ENCODE measurements at places on chromosomes 1 and 21.

- DNase-seq: no peak
Measured at GRCh38 chr1:183986941-183987340, 50.6 kb downstream of the COLGALT2 start.

DNA sequence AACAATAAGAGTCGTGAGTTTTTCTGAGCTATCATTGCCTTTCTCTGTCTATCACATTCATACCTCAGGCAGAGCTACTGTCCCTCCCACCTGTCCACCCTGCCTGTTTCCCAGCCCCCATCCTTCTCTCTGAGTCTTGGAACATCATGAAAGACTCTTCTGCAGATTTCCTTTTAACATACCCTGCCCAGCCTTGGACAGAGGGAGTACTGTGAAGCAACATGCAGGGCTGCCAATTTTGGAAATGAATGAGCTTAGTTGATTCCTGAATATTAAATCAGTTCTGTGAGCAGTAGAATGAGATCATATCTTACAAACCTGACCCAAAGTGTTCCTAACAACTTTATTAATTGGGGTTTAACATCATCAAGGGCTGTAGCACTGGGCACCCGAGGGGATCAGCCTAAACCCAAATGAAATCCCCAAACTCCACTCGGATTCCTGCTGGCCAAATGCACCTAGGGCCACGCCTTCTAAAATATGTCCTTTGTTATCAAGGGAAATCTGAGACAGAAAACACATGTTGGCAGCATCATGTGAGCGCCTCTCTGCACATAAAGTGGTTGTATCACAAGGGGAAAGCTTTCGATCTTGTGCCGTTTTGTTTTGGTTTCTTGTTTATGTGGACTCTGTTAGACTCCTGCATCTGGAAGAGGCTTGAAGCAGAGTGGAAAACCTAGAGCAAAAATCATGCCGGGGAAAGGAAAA lies 357.6 kb downstream of the KIF26B start:
- DNase-seq: no peak

DNA sequence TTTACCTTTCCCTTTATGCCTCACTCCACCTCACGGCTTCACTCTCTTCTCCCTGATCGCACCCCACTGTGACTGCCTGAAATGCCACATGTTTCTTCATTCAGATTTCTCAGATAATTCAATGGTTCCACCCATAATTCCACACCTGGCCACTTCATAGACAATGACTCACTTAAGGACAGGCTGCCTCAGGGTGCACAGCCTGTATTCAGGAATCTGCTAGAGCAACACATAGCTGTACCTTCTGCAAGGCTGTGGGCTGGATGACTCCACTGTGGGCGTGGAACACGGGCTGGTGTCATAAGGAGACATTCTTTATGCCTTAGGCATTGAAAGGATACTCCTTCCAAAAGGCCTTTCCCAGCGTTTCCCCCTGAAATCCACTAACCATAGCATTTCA lies 36.1 kb downstream of the L1TD1 start:
- no peak for DNase-seq

- no peak for DNase-seq
Measured at GRCh38 chr1:83996621-83997020, 2.3 kb downstream of the TTLL7 start.

- no peak for DNase-seq
Measured at GRCh38 chr1:79603843-79604242, 597.3 kb upstream of the ADGRL4 start.

- DNase-seq: no peak
Measured at GRCh38 chr1:33319949-33320618, 814 bp downstream of the A3GALT2 start.

DNA sequence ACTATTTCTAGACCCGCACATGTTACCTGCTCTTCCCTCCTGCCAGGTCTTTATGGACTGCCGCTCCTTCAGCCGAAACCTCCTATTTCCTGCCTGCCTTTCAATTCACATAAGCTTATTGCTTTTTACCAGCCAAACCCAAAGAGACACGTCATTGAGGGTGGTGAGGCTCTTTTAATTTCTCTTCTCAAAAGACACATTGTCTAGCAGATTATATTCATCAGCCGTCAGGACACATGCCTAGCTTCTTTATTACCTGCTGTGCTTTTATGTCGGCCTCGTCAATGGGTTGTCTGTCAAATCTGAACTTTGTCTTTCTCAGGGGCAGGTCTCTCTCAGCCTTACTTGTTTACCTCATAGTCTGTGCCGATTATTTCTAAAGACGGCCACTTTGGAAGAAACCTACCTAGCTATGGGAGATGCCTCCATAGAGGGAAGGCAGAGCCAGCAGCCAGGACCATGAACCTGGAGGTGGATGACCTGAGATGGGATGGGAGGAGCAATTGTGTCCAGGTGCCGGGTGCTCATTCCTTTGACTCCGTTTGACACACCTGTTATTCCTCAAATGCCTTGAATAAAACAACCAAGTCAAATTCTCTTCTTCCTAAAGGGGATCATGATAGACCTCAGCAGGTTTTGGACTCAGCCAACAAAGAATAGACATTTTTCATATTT lies 42.0 kb downstream of the ZBTB18 start:
- DNase-seq: no peak

- DNase-seq: no peak
Measured at GRCh38 chr1:107525145-107525544, 384.3 kb downstream of the NTNG1 start.

- no peak for DNase-seq
Measured at GRCh38 chr1:117347907-117348306, 19.3 kb upstream of the MAN1A2 start.

DNA sequence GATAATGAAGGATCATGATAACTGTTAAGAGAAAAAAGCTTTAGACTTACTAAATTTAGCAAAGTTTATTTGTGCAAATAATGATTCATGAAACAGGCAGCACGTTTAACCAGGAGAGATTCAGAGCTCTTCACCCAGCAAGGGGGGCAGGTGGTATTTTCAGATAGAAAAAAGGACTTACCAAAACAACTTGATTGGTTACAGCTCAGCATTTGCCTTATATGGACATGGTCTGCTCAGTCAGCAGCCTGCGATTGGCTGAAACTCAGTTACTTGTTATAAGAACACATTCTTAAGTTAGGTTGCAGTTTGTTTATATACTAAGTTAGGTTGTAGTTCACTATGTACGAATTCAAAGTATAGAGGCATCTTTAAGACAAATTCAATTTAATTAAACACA lies 165.6 kb downstream of the DUSP10 start:
- DNase-seq: no peak

DNA sequence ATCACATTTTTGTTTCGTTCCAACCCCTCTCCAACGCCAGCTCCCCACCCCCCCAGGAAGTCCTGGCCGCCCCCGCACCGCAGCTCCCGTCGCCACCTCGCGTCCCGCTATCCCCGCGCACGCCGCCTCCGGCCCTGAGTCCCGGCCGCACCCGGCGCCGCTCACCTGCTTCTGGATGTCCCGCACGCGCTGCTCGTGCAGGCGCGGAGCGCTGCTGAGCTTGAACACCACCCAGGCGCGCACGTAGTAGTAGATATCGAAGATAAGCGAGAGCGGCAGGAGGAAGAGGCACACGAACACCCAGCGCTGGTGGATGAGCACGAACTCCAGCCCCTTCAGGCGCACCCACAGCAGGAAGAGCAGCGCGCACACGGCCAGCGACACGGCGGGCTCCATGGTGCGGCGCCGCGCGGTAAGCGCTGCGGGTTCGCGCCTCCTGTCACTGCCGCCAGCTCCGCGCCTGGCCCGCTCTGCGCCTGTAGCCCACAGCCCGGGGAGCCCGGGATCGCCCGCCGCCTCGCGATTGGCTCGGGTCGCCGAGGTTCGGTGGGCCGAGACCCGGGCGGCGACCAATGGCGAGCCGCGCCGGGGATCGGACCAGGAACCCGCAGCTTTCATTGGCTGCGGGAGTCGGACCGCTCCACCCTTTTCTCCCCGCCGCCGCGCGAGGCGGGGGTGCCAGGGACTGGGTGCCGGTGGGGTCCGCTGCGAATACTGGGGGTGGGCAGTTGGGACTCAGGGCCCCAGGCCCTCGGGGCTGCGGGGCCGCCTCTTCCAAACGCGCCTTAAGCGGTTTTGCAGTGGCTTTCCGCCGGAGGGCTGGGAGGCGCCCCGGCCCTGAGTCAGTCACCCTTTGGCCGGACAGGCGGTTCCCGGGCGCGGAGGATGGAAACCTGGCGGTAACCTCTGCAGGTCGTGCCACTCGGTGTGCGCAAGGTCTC lies at the start of gene DHCR24:
TSS of gene DHCR24 (minus strand) at position 472 of the 941 bp plus-strand sequence. CDS start at position 396, 76 bp downstream.
- DNase-seq: peak; percentile 90

GRCh38 chr1:65418522-65419185 lies 1.8 kb upstream of the LEPR start:
- no peak for DNase-seq

DNA sequence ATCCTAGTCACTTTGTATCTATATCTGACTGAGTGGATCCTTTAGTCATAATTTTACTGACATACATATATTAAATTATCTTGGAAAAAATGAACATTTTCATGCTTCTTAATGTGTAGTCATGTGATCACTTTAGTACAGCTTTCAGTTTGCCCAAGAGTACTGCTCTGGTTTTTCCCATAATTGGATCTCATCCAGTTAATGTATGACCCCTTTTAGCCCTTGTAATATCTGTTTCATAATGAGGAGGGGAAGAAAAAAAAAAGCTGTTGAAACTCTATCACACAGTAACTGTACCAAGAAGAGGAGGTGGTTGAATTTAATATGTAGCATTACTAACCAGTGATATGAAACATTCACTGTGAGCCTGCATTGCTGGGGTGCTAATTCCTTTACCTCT lies 328.7 kb downstream of the PTPRC start:
- DNase-seq: no peak

GRCh38 chr21:37667380-37667779 lies 248.9 kb downstream of the KCNJ6 start:
- no peak for DNase-seq

DNA sequence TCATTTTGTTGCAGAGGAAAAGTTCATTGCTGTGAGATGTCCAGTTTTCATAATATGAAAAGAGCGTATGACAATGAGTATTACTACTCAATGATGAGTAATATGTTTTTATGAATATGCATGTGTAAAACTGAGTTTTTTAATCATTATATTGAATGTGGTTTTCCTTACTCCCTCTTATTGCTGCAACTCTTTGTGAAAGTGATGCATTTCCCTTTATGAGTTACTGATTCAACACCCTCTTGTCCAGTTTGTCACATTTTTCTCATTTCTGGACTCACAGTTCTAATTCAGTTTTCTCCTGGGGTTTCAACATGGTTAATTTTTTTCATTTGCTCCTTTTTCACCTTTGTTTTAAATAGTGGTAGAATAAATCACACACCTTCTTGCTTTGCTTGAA lies 35.2 kb upstream of the KCNJ15 start:
- DNase-seq: no peak

GRCh38 chr1:40479156-40479555 lies 2.1 kb downstream of the ZFP69 start:
- peak; percentile 51 for DNase-seq

- no peak for DNase-seq
Measured at GRCh38 chr1:208538587-208538986, 294.4 kb upstream of the PLXNA2 start.

DNA sequence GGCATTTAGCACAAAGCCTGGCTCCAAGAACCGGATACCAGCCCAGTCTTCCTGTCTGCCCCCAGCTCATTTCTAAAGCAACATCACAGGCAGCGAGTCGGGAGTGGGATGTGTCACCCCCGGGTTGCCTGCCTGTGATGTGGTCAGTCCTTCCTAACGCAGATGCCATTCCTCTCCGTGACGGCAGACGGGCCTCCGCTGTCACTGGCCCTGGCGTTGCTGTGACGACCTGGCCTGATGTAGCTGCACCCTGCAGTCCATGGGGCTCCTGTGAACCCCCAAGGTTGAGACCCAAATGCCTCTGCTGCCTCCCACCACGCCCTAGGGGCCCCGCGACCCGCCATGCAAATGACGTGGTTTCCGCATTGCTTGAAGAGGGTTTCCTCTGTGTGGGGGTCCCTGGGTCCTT lies 12.3 kb downstream of the TNFRSF1B start:
- peak; percentile 88 for DNase-seq

DNA sequence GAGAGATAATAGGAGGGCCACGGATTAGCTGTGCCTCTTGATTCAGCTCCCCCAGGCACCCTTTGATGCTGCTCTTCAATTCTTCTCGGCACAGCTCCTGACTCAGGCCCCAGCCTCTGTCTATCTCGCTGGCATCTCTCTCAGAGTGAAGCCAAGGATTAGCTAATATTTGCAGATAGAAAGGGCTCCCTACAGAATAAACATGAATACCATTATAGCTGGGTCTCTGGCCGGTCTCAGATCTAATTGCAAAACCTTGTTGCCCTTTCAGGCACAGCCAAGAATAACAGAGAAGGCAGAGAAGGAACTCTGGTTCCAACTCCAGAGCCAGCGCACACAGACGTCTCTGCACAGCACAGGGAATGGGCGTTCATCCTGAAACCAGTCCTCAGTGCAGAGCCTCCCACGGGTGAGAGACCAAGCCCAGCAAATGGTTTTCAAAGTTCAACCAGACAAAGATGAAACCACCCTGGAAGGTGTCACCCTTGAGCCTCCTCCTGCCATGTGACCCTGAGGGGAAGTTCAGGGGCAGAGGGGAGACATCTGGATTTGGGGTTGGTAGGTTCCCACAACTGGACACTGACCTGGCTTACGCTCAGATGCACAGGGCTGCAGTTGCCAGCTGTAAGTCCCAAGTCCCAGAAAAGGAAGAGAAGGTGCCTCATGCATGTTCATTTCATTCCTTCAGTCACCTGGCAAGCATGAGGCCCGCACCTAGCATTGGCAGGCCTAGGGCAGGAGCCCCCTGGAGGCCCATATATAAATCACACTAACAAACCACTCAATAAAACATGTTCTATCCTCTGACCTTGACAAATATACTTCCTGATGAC lies 394.0 kb downstream of the NPHP4 start:
- DNase-seq: peak; percentile 42

GRCh38 chr21:40689217-40689616 lies 157.7 kb downstream of the DSCAM start:
- DNase-seq: no peak

GRCh38 chr1:91124290-91124985 lies 102.6 kb upstream of the ZNF644 start:
- no peak for DNase-seq
